ENCODE measurements at places on chromosomes 11 and 22.

DNA sequence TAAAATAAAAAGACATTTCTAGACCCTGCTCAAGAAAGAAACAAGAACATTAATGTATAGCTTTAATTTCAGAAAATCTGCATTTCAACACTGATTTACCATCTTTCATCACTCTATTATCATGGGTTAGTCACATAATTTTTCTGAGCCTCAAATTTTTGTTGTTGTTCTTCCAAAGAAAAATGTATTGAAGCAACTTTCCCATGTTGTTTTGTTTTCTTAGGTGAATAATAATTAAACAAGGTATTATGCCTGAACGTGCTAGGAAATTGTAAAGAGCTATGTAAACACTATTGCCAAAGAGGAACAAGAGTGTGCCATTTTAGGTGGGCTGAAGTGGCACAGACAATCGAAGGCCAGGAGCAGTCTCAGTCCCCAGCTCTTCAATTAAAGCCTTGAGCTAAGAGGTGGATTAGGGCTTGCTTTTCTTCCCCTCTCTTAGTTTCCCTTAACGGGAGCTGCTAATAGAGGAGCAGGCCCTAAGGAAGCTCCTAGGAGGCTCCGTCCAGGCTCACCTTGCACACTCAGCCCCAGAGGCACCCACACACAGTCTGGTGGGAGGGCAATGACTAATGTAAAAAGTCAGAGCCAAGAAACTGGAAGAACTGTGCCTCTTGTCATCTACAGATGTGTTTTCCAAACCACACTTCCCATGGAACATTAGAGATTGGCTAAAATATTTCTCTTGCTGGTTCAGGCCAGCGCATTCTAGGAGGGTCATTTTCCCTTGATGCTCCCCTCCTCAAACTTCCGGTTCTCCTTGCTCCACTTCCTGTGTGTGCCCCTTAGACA, 8.8 kb upstream of the UBASH3B start:
- no peak for DNase-seq

- no peak for DNase-seq
Observed at GRCh38 chr11:118012083-118012669, 26.0 kb downstream of the IL10RA start.

GRCh38 chr11:74321487-74322188, 10.2 kb upstream of the P4HA3 start:
- DNase-seq = no peak

DNA sequence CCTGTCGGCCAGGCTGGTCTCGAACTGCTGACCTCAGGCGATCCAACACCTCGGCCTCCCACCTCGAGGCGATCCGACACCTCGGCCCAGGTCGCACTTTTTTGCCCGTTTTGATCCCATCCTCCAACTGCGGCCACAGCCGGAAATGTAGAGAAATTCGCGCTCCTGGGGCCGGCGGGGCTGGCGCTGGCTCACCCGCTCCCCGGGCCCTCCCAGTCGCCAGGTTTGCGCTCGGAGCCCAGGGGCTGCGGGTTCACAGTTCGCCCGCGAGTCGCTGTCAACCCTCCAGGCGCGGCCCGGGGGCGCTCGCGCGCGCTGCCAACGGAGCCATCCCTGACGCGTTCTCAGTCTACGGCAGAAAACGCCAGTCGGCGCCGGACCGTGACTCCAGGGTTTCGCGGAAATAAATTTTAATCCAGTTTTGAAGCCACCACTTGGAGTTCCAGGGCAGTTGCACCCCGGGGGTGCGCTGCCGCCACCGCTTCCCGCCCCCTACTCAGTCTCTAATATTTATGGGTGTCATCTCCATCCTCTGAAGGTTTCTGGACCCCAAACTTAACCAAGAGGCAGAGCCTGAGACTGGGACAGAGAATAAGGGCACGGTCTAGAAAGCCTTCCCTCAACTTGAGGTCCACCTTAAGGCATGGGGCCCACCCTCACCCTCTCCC, 1.5 kb upstream of the KLHDC7B start:
- DNase-seq = no peak

GRCh38 chr22:42207918-42208317, 62.5 kb downstream of the TCF20 start:
- DNase-seq = no peak

DNA sequence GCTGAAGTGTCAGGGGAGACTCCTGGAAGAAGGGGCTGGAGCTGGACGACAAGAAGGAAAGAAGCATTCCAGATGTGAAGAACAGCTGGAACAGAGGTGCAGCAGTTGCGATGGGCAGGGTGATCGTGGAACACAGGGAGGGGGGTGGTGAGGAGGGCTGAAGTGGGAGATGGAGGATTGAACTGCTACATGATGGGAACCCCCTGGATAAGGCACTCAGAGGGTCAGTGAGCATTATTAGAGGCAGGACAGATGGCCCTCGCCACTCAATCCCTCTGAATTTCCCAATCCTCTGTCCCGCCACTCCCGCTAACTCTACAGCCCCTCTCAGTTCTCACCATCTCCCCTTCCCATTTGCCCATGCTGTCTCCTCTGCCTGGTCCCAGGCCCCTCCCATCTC, 14.0 kb downstream of the SERPINH1 start:
- DNase-seq = no peak

DNA sequence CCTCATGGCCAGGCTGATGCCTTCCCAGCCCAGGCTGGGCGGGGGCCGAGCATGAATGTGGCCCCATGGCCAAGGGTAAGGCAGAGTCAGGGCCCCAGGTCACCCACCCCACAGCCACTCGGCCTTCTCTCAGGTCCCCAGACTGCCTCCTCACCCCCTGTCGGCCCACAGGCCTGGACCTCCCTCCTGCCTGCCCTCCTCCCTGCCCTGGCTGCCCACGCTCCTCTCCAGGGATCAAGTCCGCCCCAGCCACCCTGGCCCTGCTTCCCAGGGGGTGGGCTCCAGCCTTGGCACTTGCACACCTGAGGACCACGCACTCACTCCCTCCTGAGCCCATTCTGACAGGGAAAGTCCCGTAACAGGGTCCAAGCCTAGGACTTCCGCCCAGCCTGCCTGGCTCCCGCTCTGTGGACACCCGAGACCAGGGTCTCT, 37.8 kb upstream of the TH start:
- no peak for DNase-seq

- no peak for DNase-seq
Observed at GRCh38 chr11:112513417-112513816, 252.8 kb upstream of the PLET1 start.

DNA sequence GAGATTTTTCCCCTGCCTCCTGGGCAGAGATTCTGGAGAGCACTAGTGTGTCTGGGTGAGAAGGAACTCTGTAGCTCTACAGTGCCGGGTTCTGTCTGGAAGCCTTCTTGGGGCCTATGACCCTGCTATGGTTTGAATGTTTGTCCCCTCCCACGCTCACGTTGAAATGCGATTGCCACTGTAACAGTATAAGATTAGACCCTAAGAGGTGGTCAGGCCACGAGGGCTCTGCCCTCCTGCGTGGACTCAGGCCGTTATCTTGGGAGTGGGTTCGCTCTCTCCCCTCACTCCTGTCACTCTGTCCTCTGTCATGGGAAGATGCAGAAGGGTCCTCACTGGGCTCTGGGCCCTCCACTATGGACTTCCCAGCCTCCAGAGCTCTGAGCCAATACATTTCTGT, 3.5 kb downstream of the AP5B1 start:
- DNase-seq = no peak

DNA sequence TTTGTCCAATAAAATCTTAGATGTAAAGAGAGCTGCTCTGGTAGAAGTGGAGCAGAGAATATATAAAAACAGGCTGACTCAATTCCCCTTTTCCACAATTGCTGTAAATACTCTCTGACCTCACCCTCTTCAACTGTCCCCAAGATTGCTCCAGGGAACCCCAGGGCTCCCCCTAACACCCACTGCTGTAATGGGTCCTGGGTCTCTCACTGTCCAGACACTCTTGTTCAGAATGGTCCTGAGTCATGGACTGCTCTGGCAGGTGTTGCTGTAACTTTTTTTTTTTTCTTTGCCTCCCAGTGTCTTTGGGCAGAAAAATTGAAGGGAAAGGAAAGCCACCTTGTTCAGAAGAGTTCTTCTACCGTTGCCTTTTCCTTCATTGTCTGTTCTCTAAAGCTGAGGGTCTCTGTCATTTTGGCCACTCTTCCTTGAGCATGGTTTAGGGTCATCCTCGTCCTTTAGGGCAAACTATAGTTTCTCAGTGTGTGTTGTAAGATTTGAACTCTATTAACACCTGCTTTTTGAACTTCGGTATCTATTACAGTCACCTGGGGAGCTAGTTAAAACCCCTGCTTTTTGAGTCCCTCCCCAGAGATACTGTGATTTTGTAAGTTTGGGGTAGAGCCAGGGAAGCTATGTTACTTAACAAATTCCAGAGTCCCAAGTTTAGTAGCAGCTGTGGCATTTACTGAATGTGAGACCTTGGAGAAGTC, 209.5 kb downstream of the NAV2 start:
- no peak for DNase-seq

DNA sequence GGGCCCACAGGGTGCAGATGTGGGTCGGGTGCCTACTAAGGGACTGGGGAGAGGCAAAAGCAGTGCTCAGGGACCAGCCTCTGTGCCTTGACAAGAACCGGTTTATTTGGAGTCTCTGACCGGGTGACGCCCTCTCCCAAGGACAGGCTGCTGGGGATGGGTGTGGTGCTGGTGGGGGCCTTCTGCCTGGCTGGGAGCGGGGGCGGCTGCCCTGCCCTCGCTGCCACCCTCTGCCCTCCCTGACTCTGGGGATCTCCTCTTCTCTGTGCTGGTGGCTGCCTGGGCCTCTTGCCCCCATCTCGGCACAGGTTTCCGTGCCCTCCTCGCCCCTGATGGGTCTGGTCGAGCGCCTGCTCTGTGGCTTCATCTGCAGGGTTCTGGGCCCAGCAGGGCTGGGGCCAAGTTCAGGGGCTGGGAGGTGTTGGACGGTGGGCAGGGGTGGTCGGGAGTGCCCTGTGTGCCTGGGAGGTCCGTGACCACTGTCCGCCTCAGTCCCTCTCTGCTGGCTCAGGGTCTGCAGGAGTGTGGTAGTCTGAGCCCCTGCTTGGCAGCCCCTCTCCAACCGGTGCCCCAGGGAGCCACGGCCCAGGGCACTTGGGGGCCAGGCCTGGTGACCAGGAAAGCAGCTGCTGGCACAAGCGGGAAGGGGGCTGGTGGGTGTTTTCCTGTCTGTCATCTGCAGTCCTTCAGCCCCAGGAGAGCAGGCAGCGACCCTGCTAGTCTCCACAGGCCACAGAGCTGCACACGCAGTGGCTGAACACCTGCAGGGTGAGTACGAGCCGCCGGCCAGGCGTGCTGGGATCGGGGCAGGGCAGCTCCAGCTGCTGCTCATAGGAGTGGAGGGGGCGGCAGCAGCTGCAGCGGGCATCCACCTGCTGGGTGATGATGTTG, 23.5 kb downstream of the MUC6 start:
- no peak for DNase-seq

Data from SW 1271 (cell line).